HT-29 (cell line): ENCODE measurements at places on chromosomes 12 and 14.
A peak's percentile ranks its signal among the peaks of the same experiment; 100 is the strongest.

DNA sequence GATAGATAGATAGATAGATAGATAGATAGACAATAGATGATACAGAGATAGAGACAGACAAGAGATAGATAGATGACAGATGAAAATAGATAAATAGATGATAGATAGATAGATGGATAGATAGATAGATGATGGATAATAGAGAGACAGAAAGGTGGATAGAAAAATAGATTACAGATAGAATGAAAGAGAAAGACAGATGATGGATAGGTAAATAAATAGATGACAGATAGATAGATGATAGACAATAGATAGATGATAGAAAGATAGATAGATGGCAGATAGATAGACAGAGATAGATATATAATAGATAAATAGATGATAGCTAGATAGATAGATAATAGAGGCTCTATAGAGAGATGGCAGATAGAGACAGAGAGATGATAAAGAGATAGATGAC, 523.0 kb downstream of the BCL11B start:
- no peak for DNase-seq

DNA sequence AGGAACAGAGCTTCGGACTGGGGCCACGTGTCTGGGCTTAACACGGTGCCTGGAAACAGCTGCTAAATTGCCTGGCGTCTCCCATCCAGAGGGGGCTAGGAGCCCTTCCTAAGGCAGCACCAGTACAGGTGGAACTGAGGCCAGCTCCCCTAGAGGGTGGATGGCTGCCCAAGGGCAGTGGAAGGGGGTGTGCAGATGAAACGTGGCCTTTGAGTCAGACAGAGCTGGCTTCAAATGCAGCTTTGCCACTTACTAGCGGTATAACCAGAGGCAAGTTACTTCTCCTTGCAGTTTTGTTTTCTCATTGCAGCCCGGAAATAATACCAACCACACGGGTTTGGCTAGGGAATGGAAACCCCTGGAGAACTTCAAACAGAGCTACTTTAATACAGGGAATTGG, 59.3 kb upstream of the SLC24A4 start:
- no peak for DNase-seq

DNA sequence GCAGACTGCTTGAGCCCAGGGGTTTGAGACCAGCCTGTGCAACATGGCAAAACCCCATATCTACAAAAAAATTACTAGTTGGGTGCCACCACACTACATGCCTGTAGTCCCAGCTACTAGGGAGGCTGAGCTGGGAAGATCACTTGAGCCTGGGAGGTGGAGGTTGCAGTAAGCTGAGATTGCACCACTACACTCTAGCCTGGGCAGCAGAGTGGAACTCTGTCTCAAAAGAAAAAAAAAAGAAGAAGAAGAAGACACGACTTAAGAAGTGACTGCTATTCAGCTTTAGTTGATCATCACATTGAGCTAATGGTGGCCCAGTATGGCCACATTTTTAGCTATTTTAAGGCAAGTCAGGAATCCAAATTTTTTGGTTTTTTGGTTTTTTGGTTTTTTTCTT, 8.9 kb upstream of the METTL17 start:
- DNase-seq, result no peak

- peak; percentile 53 for DNase-seq
These were observed 17.3 kb upstream of the YY1 start for GRCh38 chr14:100221533-100222223.

- DNase-seq, result no peak
These were observed 92.9 kb upstream of the DIO2 start for GRCh38 chr14:80304125-80304766.

- DNase-seq, result no peak
These were observed 115.4 kb upstream of the KRAS start for GRCh38 chr12:25366122-25366521.

DNA sequence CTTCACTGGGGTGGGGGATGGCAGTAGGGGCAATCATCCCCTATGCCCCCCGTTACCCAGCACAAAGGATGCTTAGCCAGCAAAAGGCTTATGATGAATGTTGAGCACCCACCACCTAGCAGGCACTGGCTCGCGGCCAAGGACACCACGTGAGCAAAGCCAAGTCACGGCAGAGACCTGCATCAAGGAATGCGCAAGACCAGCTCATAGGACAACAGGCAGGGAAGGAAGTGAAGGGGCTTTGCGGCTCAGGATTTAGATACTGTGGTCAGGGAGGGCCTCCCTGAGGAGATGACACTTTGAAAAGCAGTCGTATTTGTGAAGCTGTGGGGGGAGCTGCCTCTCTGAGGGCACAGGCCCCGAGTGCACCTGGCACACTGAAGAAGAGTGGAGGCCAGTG, 32.8 kb downstream of the SH2B3 start:
- DNase-seq, result no peak

DNA sequence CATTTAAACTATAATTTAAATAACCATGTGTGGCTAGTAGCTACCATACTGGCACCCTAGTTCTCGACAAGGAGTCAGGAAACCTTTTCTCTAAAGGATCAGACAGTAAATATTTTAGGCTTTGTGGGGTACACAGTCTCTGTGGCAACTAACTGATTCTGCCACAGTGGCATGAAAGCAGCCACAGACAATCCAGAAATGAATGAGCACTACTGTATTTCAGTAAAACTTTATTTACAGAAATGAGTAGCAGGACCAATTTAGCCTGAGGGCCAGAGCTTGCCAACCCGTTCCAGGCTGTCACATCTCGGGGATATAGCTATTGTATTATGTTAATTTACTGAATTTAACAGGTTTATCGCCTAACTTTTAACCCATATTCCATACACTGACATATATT, 278.7 kb downstream of the ITPR2 start:
- no peak for DNase-seq

DNA sequence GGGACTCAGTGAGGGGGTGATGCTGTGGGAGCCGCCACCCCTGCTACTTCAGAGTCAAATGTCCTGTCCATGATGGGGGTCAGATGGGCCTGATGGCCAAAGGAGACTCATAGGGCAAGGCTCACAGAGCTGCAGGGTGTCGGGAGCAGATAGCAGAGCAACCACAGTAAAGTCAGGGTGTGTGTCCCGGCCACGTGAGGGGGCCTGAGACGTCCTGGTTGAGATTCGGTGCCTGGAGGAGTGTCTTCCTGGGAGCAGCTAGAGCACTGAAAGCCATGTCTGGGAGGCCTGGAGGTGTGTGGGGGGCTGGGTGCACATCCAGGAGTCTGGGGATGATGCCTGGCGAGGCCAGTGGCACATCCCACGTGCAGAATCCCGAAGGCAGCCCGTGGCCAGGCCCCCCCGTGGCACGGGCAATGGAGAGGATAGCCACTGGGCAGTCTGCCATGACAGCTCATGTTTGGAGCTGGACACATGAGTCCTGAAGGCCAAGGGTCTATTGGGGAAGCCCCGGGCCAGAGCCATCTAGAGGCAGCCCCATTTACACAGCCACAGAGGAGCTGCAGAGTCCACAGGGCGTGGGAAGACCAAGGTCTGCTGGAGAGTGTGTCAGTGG, 308.0 kb upstream of the SFSWAP start:
- no peak for DNase-seq

GRCh38 chr12:46702581-46703344, 123.0 kb downstream of the SLC38A4 start:
- DNase-seq, result no peak

GRCh38 chr14:79167957-79168356, 997.8 kb downstream of the NRXN3 start:
- DNase-seq, result no peak

- DNase-seq, result no peak
These were observed 38.1 kb upstream of the GARIN2 start for GRCh38 chr14:67151082-67151666.

GRCh38 chr12:52082669-52082987, 3.1 kb downstream of the SMIM41 start:
- no peak for DNase-seq

- no peak for DNase-seq
These were observed 24.9 kb downstream of the FCF1 start for GRCh38 chr14:74737753-74738325.

DNA sequence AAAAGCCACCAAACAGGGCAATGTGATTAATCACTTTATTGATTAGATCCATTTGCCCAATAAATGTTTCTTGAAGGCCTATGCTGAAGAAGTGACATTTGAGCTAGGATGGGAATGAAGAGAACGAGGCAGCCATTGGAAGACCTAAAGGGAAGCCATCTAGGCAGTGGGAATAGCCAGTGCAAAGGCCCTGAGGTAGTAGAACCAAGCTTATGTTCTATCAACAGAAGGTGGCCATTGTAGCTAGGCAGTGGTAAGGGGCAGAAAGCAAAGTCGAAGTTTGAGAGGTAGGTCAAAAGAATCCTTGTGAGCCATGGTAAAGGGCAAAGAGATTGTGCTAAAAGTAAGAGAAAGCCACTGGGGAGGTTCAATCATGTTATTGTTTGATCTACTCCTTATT, 173.1 kb downstream of the ITPR2 start:
- no peak for DNase-seq

GRCh38 chr12:127779301-127780045, 487.5 kb upstream of the TMEM132C start:
- DNase-seq, result no peak

- no peak for DNase-seq
These were observed 155.5 kb downstream of the ZFP36L1 start for GRCh38 chr14:68637106-68638021.

DNA sequence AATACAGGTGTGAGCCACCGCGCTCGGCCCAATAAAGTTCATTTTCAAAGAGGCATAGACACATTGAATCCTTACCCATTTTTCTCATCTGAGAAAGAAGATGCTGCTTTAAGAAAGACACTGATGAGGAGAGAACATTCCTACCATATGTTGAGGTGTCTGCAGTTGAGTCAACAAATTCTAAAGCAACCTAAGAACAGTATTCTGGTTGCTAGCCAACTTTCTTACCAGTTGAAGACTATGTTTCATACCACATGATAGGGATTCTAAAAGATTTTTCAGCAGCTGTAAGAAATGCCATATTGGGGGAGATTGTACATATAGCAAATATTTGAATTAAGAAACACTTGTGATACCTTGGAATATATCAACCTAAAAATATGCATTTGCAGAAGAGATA, 160.1 kb downstream of the SRGAP1 start:
- no peak for DNase-seq
